ENCODE measurements at places on chromosomes 2 and 18.

DNA sequence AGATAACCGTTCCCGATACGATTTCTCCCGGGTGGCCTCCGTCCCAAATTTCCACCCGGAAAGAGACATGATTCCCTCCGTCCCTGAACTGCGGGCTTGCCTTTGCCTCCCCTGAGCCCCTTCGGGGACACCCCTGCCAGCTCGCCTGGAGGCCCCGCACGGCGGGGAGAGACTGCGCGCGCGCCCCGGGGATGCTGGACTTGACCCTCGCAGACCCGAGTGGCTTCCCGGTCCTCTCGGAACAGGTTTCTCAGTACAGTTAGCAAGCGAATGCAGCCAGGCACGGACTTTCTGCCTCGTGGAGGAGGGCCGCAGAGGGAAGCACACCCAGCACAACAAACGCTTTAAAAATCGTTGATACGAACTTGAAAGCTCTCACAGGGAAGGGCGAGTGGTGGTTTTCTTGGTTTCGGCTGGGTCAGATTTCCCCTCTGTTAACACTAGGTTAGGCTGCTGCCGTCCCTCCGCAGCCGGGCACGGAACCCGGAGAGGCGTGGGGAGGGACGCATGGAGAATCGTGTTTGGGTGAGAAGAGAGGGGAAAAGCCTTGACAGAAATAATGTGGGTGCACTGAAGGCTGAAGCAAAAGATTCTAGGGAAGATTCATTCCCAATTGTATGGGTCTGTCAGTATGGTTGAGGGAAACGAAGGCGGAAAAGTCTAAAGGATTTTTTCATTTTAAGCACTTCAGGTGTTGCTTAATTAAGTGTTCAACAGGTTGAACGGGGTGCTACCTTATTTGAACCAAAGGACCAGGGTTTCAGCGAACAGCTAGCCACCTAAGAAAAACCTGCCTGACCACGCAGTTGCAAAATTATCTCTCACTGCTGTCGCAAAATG lies 916 bp downstream of the TNFRSF11A start:
- no peak for DNase-seq

- no peak for DNase-seq
These were observed 152.0 kb upstream of the SLC1A4 start for GRCh38 chr2:64837116-64837731.

DNA sequence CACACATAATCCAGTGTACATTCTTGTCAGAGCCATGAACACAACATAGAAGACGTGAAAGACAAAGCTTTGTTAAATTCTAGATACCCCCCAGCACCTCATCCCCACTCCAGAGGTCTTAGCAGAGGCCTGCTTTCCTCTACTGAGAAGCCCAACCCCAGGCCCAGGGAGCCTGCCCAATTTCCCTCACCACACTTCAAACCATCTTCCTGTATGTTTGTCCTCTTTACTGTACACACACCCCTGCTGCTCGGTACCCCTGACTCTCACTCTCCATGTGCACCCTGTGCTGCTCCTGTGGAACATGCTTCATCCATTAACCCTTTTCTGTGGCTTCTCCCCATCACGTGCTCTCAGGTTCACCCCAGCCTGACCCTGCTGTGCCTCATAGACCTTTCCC lies 37.2 kb downstream of the BOLA3 start:
- DNase-seq: no peak

DNA sequence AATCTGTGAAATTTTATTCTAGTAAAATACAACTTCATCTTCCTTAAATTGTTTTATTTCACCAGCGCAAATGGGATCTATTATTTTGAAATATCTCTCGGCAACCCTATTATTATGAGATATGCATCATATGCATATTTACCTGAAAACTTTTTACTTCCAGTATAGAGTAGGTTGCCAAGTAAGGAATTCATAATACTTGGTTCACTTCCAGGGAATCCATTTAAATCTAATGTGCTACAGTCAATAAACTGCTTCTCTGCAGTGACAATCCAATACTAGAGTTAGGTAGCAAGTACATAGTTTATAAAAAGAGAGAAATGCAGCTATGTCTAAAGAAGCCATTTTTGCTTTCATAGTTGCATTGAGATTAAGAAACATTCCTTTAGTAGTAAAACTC lies 88.8 kb upstream of the FAM117B start:
- DNase-seq: no peak

- no peak for DNase-seq
These were observed 58.7 kb upstream of the DDX18 start for GRCh38 chr2:117755768-117756167.

DNA sequence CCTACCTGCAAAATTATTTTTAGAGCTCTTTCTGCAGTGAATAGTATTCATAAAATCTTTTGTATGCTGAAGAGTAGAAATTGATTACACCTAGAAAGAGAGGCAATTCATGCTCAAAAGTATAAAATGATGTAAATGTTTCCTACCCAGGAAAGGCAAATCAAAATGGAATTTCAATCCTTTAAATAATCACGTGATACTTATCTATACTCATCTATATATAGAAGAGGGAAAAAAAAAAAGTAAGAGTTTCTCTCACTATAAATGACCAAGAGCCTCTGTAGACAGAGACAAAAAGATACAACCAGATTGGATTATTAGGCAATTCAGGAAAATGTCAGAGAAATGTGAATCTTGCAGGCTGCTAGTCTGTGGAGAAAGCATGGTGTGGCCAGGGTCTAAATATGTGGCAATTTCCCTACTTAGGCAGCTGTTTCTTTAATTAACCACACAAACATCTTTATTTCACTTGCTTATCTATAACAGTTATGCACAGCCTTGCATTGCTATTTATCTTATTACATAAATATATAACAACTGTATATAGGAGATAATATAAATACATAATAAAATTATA lies 39.5 kb downstream of the METTL8 start:
- no peak for DNase-seq

GRCh38 chr2:239902749-239903201 lies 122.4 kb downstream of the NDUFA10 start:
- DNase-seq: no peak

GRCh38 chr2:26792720-26793119 lies 6.9 kb downstream of the CENPA start:
- DNase-seq: no peak

GRCh38 chr2:130808482-130809268 lies 28.0 kb upstream of the ARHGEF4 start:
- DNase-seq: no peak

- no peak for DNase-seq
These were observed 216.2 kb upstream of the LINC00305 start for GRCh38 chr18:64365106-64365505.

DNA sequence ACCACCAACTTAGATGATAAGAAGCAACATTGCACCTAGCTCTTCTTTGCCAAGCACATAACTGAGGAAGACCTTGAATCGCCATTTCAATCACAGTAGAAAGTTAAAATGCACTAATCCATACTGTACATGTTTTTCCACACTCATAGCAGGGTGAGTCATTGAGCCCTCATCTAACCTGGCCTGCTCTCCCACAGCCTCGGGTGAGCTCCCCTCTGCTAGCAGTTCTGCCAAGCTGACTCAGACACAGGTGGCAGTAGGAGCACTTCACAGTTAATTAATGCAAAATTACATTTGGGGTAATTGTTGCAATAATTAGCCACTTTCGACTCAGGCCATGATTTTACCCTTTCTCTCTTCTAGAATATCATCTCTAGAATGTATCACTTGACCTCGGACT lies 1632.8 kb upstream of the CELF4 start:
- no peak for DNase-seq

GRCh38 chr2:70888366-70888922 lies 47.3 kb upstream of the ATP6V1B1 start:
- DNase-seq: no peak

DNA sequence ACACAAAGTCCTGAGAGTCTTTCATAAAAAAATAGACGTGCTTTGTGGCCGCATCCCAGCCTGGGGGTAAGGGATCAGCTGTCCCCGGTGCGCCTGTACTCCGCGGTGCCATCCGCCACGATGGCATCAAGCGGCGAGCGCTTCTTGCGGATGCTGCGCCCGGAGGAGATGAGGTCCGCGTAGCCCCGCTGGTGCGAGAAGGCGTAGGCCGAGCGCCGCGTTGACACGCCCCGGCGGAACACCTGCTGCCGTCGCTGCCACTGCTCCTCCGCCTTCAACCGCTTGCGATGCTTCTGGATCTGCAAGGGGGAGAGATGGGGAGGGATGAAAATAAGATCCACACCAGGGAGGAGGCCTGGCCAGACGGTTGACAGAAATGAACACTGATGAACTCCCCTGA lies 26.8 kb upstream of the NARS1 start:
- DNase-seq: no peak

- no peak for DNase-seq
These were observed 789 bp upstream of the CHST9 start for GRCh38 chr18:27185897-27186296.

- DNase-seq: no peak
These were observed 73.3 kb downstream of the ZNF385B start for GRCh38 chr2:179788104-179788503.

DNA sequence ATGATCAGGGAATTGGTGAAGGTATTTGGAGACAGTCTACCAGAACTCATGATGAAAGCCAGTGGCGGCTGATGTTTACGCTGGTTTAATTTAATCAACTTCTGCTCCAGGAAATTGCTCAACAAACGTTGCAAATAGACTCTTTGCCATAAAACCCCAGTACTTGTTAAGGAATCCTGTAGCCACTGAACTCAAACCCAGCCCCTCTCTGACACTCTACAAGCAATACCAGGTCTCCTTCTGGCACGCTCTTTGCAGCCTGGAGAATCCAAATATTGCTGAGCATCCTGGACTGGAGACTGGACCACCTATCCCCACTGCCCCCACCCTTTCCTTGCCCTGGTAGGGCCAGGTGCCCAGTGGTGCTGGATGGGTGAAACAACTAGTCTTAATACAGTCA lies 308.2 kb downstream of the FBXO15 start:
- DNase-seq: no peak

GRCh38 chr2:10668402-10669012 lies 21.3 kb downstream of the NOL10 start:
- DNase-seq: no peak

GRCh38 chr2:98825858-98826257 lies 94.9 kb upstream of the MGAT4A start:
- no peak for DNase-seq

DNA sequence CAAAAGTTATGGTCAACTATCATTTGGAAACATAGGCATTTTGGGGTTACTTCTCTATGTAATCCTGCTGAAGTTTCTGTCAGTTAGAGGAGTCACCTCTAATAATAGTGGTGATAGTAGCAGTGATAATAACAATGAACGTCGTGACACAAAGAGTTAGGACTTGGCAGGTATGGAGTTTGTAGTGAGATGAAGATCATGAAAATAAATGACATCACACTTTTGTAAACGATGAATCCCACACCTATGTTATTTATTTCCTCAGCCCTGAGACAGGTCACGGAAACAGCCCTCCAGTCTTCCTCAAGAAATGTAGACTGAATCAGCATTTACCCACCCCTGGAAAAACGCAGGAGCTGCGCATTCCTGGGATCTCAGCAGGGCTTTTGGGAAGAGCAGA lies 38.8 kb downstream of the TSN start:
- no peak for DNase-seq

GRCh38 chr2:68041704-68042245 lies 21.0 kb downstream of the C1D start:
- no peak for DNase-seq

- peak; percentile 20 for DNase-seq
These were observed at the start of gene CASP8 for GRCh38 chr2:201260302-201260800. TSS of gene CASP8 (plus strand) at chr2:201260536. CDS start at chr2:201266487, 5,951 bp downstream.
